ENCODE measurements at places on chromosomes 7 and 10. TPM values are rescaled to one million over a fixed set of nuclear protein-coding genes. Genes with fewer than 3 reads are reported as not detected.
A peak's percentile ranks its signal among the peaks of the same experiment; 100 is the strongest.

DNA sequence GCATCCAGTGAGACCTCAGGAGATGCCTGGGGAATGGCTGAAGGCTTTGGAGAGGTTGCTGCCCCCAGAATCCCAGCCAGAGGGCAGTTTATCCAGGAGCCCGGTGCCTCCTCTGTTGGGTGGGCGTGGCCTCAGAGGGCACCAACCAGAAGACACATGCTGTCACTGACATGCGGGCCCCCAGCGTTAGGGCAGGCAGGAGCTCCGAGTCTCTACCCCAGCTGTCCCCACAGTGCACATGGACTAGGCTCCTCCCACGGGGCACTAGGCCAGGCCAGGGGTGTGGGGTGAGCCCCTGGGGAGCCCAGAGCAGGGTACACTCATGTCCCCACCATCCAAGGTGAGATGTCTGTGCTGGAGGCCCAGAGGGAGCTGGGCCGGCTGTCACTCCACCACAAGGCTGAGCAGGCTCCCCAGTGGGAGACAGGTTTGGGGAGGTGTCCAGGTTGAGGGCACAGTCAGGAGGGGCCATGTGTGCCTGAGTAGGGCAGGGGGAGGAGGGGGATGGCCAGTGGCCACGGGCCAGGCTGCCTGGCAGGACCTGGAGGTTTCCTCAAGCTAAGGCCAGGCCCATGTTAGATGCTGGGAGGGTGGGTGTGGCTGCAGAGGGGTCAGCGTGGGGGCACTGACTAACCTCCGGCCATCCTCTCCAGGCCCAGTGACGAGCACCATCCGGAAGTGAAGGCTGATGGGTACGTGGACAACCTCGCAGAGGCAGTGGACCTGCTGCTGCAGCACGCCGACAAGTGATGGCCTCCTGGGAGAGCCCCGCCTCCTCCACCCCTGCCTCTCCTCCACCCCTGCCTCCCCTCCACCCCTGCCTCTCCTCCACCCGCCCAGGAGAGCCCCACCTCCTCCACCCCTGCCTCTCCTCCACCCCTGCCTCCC, 131.3 kb downstream of the FAM53B start:
- H3K27me3 ChIP-seq: no peaks in the 10 kb centered on the region
- no peak overlapping the region for H3K4me3 ChIP-seq
- H3K27ac ChIP-seq: no peak overlapping the region

- H3K36me3 ChIP-seq: no peaks in the 10 kb centered on the region
- no peak for DNase-seq
- no peak overlapping the region for H3K4me3 ChIP-seq
- H3K27ac ChIP-seq: no peak overlapping the region
These were observed 738.6 kb upstream of the LRRTM3 start for GRCh38 chr10:66187053-66187733.

- H3K27me3 ChIP-seq: peaks cover 7% of the 10 kb centered on the region
- H3K4me3 ChIP-seq: no peak overlapping the region
- H3K36me3 ChIP-seq: peaks cover 6% of the 10 kb centered on the region
These were observed 29.2 kb upstream of the NAMPT start for GRCh38 chr7:106313966-106314365.

GRCh38 chr7:113856010-113856409, 62.8 kb downstream of the PPP1R3A start:
- no peaks in the 10 kb centered on the region for H3K4me1 ChIP-seq
- H3K27me3 ChIP-seq: no peaks in the 10 kb centered on the region
- H3K27ac ChIP-seq: no peak overlapping the region
- DNase-seq: no peak

- DNase-seq: no peak
- no peak overlapping the region for H3K27ac ChIP-seq
- H3K36me3 ChIP-seq: no peaks in the 10 kb centered on the region
- H3K4me3 ChIP-seq: no peak overlapping the region
- H3K27me3 ChIP-seq: peaks cover 8% of the 10 kb centered on the region
These were observed 83.9 kb downstream of the HECW1 start for GRCh38 chr7:43196379-43196778.

DNA sequence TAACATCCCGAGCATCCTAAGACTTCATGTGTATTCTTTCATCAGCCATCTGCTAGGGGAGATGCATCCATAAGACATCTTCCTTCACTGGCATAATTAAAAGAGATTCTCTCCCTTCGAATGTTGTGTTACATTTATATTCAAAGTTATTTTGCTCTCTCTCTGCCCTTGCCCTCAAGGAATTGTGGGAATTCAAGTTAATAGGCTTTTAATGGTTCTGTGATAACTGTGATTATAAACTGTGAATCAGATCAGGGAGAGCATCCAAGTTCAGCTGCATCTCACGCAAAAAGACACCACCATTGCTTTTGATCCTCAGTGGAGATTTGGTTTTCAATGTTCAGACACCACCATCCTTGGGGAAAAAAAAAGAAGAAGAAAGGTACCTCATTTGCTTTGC, 9.2 kb upstream of the TEX36 start:
- H3K27ac ChIP-seq: no peak overlapping the region
- peaks cover 4% of the 10 kb centered on the region for H3K4me1 ChIP-seq
- peaks cover 4% of the 10 kb centered on the region for H3K27me3 ChIP-seq
- DNase-seq: no peak
- no peak overlapping the region for H3K4me3 ChIP-seq
- H3K36me3 ChIP-seq: no peaks in the 10 kb centered on the region

DNA sequence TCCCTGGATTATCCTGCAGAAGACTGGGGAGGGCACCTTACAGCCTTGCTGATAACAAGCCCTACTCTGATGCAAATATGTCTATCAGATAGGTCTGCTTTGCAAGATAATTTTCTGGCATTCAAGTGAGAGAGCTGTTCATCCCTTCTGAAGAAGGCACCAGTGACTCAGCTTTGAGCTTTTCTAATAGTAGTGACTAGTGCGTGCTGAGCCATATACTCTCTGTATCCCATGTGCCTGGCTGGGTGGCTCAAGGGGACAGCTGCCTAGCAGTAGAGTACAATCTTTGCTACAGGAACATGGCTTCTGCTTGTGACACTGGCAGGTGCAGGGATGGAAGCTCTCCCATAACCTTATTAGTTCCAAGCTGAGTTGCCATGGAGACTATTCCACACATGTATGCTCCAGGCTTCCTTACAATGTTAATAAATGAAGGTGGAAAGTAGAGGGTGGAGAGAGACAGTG, 35.0 kb upstream of the ABCB4 start:
- no peak overlapping the region for H3K4me3 ChIP-seq
- DNase-seq: no peak
- H3K27me3 ChIP-seq: no peaks in the 10 kb centered on the region
- no peak overlapping the region for H3K27ac ChIP-seq
- H3K4me1 ChIP-seq: peaks cover 6% of the 10 kb centered on the region

- H3K27ac ChIP-seq: peak overlapping the region; percentile 73
- H3K27me3 ChIP-seq: no peaks in the 10 kb centered on the region
- no peak for DNase-seq
- H3K4me3 ChIP-seq: peak overlapping the region; percentile 43
- H3K4me1 ChIP-seq: peaks cover 50% of the 10 kb centered on the region
- peaks cover 46% of the 10 kb centered on the region for H3K36me3 ChIP-seq
These were observed 41.1 kb upstream of the FAM133B start for GRCh38 chr7:92631067-92631849.

DNA sequence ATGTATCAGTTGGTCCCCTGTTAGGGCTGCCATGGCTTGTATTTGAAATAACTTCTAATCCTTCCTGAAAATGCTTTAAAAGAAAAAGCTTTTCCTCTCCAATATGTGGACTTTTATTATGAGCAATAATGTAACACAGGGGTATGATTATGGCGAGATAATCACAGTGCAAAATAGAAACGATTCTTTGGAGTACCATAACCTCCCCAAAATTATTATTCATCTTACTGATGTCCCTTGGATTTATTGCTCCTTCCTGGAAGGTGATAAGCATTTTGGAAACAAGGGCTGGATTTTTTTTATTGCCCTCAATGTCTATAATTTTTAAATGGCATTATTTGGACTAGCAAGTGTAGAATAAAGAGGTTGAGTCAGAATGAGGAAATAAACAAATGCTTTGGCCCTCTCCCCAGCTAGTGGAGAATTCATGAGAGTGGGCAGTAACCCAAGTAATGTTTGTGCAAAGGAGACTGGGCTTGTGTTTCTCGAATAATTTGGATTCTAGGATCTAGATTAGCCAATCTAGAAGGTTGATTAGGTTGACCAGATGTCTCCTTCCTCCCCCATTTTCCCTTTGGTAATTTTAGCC, 403.9 kb upstream of the CELF2 start:
- H3K4me3 ChIP-seq: no peak overlapping the region
- no peak for DNase-seq
- H3K27ac ChIP-seq: no peak overlapping the region
- no peaks in the 10 kb centered on the region for H3K4me1 ChIP-seq

- no peaks in the 10 kb centered on the region for H3K27me3 ChIP-seq
- no peaks in the 10 kb centered on the region for H3K4me1 ChIP-seq
- DNase-seq: no peak
- H3K27ac ChIP-seq: no peak overlapping the region
- no peaks in the 10 kb centered on the region for H3K36me3 ChIP-seq
These were observed 243.4 kb upstream of the PPP2R2D start for GRCh38 chr10:131657318-131657984.

- DNase-seq: no peak
- no peak overlapping the region for H3K4me3 ChIP-seq
- H3K36me3 ChIP-seq: no peaks in the 10 kb centered on the region
These were observed 715.7 kb downstream of the GRID1 start for GRCh38 chr10:85650791-85651496.

GRCh38 chr7:69922026-69922803, 323.9 kb downstream of the AUTS2 start:
- no peak for DNase-seq
- no peak overlapping the region for H3K27ac ChIP-seq
- H3K27me3 ChIP-seq: peaks cover 3% of the 10 kb centered on the region

GRCh38 chr7:124322561-124322960, 289.7 kb upstream of the TMEM229A start:
- no peak for DNase-seq
- H3K4me1 ChIP-seq: no peaks in the 10 kb centered on the region
- H3K27ac ChIP-seq: no peak overlapping the region
- no peaks in the 10 kb centered on the region for H3K36me3 ChIP-seq
- no peaks in the 10 kb centered on the region for H3K27me3 ChIP-seq

DNA sequence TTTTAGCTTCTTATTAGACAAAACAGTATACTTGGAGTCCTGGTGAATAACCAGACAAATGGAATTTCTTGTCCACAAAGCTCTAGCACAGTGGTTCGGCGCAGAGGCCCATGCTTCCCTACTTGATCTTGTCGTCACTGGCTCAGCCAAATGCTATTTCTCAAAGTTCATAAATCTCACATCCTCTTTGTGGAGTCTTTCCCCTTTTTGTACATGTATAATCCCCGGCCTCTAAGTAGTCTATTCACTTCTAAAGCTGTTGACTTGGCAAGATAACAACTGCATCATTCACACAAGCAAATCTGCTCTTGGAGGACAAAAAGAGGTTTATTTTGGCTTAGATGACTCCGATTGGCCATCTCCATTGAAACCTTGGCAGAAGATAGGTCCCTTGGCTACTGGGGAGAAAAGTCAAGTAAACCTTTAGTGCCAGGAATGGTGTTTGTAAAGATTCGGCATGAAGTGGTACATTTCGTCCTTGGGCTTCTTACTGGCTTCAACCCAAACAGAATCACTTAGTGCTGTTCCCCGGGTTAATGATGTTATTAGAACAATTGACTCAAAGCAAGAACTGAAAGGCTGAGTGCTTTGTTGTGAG, 5.1 kb upstream of the AKR1E2 start:
- H3K4me3 ChIP-seq: no peak overlapping the region
- H3K4me1 ChIP-seq: peaks cover 1% of the 10 kb centered on the region
- no peak for DNase-seq
- no peaks in the 10 kb centered on the region for H3K36me3 ChIP-seq
- H3K27me3 ChIP-seq: peaks cover 40% of the 10 kb centered on the region

- no peaks in the 10 kb centered on the region for H3K4me1 ChIP-seq
- no peaks in the 10 kb centered on the region for H3K36me3 ChIP-seq
- DNase-seq: no peak
These were observed at the start of gene CABCOCO1 for GRCh38 chr10:61662794-61663259. Gene CABCOCO1 (plus strand): TSS chr10:61662929. CDS start chr10:61662973, 44 bp downstream.

- H3K27me3 ChIP-seq: no peaks in the 10 kb centered on the region
- no peak overlapping the region for H3K27ac ChIP-seq
- no peak overlapping the region for H3K4me3 ChIP-seq
- H3K4me1 ChIP-seq: no peaks in the 10 kb centered on the region
- no peak for DNase-seq
These were observed 191.8 kb upstream of the AOAH start for GRCh38 chr7:36916116-36916515.

GRCh38 chr10:77357611-77358310, 279.8 kb downstream of the KCNMA1 start:
- no peak overlapping the region for H3K27ac ChIP-seq
- no peaks in the 10 kb centered on the region for H3K36me3 ChIP-seq
- peaks cover 4% of the 10 kb centered on the region for H3K27me3 ChIP-seq
- no peak overlapping the region for H3K4me3 ChIP-seq
- H3K4me1 ChIP-seq: no peaks in the 10 kb centered on the region
- DNase-seq: no peak

DNA sequence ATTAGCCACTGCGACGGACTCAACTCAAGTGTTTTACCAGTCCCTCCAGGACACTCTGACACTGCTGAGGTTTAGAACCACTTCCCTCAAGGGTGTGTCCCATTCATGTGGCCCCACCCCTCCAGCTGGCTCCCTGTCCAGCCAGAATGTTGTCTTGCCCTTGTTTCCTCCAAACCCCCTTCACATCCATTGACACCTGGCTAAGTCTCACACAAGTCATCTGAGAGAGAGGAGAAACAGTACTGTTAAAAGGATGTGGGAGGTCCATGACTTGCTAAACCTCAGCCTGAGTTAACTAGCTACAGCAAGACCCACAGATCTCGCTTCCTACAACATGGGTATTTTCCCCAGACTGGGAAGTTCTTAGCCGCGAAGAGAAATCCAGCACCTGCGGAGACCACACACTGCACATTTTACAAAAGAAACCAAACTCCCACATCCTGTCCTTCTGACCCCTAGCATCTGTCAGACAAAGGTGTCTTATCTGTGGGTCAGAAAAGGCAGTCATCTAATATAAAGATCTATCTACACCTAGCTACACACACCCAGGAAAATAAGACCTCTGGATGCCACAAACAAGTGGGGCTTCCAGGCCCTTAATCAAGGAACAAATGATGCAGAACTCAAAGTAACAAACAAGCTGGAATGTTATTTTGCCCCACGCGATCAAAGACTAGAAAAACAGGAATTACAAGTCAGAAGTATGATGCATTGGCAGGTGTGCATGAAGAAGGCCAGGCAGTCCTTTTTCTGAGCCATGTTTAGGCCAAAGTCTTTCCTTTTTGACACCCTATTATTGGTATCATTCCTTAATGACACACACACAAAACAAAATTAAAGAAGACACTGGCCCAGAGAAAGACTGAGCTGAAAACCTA, 13.9 kb downstream of the OSBPL3 start:
- peaks cover 52% of the 10 kb centered on the region for H3K4me1 ChIP-seq
- H3K4me3 ChIP-seq: peak overlapping the region; percentile 48
- peaks cover 12% of the 10 kb centered on the region for H3K36me3 ChIP-seq
- H3K27me3 ChIP-seq: no peaks in the 10 kb centered on the region
- H3K27ac ChIP-seq: peak overlapping the region; percentile 36

GRCh38 chr7:73585196-73585595, 6.8 kb upstream of the TBL2 start:
- no peak overlapping the region for H3K4me3 ChIP-seq
- DNase-seq: no peak
- no peaks in the 10 kb centered on the region for H3K36me3 ChIP-seq
- H3K27ac ChIP-seq: no peak overlapping the region
- peaks cover 10% of the 10 kb centered on the region for H3K4me1 ChIP-seq

The MKI67 gene
- 256 TPM for total RNA-seq

The NCF1 gene
- 3.8 TPM for total RNA-seq

The TSPAN12 gene
- total RNA-seq: not detected

The NAT16 gene
- total RNA-seq: not detected

The NPTX2 gene
- total RNA-seq: not detected

The MDFIC gene
- 50.8 TPM for total RNA-seq

All from activated naive CD8-positive, alpha-beta T cell treated with anti-CD3 and anti-CD28 coated beads, Interleukin-2, amount 10 ng/mL, durations not matched to agents 7 days and 5 days (primary cell).